ENCODE measurements at places on chromosomes 7 and 10.

DNA sequence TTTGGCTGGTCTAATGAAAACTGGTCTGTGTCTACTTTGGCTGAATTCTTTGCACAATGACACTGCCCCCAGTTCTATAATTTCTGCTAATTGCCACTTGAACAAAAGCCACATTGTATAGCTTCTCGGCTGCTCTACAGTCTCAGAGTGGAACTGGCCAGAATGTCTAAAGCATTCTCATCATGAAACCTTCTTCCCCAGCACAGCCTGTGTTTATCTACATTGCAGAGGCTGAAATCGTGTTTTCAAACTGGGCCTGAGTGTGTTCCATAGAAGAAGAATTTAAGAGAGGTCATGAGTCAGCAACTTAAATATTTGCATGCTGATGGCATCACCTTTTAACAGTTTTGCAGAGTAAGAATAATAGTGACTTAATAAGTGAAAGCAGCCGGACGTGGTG lies 177.2 kb downstream of the BUB3 start:
- DNase-seq, result no peak

- no peak for DNase-seq
Measured at GRCh38 chr10:3623746-3624145, 161.3 kb downstream of the KLF6 start.

DNA sequence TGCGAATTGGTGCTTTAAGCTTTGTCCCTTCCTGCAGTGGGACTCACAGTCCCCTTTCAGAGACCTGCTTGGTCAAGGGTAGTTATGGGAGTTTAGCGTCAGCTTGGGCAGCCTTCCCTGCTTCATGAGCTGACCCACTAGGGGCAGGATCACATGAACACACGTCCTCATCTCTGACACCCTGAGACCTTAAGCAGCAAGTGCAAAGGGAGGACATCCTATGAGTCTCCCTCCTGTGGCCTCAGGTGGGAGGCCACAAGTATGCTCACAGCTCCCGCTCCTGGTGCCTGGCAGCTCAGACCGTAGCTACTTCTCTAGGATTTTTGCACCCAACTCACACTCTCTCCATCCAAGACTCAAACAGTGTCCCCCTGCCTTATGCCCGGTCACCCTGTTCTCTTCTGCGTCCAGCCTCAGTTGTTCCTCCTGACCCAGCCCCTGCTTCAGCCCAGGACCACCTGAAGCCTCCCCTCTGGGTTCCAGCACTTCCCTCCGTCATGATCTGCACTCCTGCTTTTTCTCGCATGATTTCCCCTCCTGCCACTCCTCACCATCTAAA lies 136.6 kb upstream of the FAM20C start:
- no peak for DNase-seq

GRCh38 chr7:129370812-129371211 lies 63.4 kb upstream of the STRIP2 start:
- DNase-seq, result no peak

DNA sequence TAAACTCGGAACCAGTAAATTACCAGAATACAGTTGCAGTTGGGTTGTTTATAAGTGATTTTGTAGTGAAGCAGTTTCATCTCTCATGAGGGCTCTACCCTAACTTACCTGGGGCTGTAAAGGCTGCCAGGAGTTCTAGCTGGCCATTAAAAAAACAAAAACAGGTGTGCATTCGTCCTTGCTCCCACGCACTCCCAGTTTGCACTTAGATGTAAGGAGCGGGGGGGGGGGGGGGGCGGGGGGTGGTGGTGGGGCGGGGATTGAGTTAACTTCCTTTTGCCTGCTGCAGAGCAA lies 2.3 kb upstream of the PFKFB3 start:
- no peak for DNase-seq

GRCh38 chr7:69951458-69951857 lies 353.2 kb downstream of the AUTS2 start:
- DNase-seq, result no peak

- no peak for DNase-seq
Measured at GRCh38 chr7:2779051-2779450, 65.1 kb downstream of the GNA12 start.

DNA sequence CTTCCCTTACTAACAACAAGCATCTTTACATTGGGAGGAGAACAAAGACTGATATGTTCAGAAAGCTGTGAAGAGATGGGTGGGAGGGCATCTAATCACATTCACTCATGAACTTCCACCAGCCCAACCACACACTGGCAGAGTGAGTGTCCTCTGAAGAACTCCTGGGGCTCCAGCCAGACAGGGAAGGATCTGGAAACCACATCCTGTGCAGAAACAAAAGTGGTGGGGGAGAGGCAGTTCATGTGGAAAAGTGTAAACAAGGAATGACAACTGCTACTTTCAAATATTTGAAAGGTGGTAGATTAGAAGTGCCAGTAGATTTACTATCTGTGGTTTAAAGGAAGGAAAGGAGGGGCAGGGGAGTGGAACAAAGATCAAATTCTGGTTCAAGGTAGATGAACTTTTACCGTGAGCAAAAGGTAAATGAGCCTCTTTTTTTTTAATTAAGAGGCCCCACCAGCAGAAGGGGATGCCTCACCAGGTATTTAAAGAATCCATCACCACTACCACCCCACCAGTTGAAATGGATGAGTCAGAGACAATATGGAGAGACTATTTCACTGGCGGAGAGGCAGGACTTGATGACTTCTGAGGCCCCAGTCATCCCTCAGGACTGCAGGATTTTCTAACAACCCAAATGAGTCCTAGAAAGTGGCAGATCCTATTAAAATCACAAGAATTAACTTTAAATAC lies 34.5 kb downstream of the GOT1 start:
- no peak for DNase-seq

- DNase-seq, result no peak
Measured at GRCh38 chr7:78437118-78437517, 638.5 kb downstream of the PHTF2 start.

DNA sequence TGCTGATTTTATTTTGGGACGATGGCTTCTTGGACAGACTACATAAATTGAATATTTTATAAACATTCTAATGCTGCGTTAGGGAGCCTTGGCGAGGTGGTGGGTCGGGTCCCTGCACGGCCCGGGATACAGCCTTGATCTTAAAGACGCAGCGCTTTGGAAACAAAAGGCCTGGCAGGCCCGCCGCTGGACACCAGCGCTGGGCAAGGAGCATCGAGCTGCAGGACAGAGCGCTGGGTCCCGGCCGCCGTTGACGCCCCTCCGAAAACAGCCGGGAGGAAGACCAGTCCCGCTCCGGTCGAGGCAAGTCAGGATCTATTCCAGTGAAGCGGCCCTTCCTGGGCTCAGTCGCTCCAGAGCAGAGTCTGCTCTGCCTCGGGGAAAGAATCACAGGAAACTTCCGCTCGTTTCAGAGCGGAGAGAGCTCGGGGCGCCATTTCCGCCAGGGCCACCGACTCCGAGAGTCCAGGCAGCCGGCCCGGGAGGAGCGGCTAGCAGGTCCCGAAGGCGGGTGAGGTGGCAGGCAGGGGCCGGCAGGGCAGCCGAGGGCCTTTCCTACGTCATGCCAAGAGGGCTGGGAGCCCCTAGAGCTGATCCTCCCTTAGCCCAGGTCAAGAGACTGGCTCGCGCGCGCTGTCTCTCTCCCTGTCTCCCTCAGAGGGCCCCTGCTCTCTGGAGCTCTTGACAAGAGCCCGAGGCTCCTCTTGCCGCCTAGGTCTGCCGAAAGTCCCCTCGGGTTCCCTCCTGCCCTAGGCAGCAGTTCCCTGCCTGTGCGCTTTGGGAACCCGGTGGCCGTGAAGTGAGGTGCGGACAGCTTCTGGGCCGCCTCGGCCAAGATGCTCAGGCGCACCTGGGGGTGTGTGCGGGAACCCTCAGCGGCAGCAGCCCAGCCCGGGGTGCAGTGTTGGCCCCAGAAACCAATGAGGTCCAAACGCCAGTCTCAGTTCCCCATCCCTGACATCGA lies 1.4 kb upstream of the DRGX start:
- no peak for DNase-seq

DNA sequence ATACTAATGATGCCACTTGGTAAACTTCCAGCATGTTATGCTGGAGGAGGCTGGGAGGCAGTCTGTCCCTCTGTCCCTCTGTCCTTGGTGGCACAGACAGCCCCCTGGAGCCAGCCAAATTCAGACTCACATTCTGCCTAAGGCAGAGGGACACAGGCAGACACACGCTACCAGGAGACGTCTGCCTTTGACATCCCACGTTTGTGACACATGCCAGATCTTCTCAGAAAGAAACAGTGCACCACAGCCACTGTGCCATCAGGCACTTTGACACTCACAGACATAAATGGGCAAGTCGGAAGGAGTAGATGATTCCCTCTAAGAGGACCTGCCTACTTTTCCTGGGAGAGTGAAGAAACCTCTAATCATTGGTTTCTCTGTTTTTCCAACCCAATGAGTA lies 467.0 kb downstream of the DPP6 start:
- DNase-seq, result no peak

- no peak for DNase-seq
Measured at GRCh38 chr10:64090865-64091264, 569.7 kb downstream of the REEP3 start.

- no peak for DNase-seq
Measured at GRCh38 chr10:20835335-20835734, 61.8 kb downstream of the NEBL start.

DNA sequence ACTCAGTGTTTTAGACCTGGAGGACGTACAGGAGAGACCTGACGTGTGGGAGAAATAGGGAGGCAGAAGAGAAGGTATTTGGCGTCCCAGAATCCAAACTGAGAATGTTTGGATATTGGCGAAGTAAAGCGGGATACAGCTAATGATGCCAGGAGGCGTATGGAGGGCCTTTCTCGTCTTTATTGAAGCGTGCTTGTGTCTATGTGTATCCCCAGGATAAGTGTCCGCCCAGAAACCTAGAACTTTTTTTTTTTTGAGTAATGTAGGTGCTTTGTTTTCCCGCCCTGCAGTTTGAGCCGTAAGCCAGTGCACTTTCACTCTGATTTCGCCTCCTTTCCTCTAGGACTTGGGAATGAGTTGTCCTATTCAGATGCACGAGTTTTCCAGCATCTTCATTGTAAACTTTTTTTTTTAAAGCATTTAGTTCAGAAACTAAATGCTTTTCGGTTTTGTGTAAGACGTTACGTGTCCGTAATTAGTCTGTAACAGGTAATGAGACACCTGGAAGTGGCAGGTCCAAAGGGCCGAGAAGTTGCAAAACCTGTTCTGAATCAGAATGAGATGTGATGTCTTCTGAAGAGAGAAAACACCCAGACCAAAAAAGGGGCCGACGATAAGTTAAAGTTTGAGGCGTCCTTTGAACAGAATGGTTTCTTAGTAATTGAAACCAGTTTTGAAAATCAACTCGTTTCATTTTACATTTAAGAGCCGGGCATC lies 746 bp downstream of the ARL5B start:
- no peak for DNase-seq

- DNase-seq, result no peak
Measured at GRCh38 chr7:4260867-4261600, 421.1 kb upstream of the FOXK1 start.

GRCh38 chr7:5677538-5678294 lies 103.7 kb downstream of the RNF216 start:
- DNase-seq, result no peak
